Bronchial epithelial cell (primary cell): ENCODE measurements at places on chromosomes 2 and 18. TPM values are rescaled to one million over a fixed set of nuclear protein-coding genes. Genes with fewer than 3 reads are reported as not detected.

The HES6 gene
- total RNA-seq = 36.1 and 44.3 TPM in 2 replicates

The GATA6 gene
- 2.9 and 3.1 TPM in 2 replicates for total RNA-seq

DNA sequence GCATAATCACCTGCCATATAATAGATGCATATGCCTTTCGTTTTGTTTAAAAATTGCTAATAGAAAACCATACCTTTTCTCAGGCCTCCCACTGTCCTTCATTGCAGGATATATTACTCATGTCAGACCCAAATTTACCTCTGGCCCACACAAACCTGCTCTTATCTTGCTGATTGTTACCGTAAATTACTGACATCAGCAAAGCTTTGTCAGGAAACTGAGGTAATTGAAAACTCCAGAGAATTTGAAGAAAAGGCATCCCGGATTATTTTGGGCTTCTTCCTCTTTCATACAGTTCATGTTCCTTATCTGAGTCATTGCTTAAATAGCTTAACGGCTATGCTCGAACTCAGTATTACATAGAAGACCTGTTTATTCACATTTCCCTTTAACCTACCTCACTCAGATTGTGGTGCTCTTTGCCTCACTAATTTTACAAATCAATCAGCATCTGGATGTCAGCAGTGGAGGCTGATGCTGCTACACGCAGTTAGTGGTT, 145.7 kb downstream of the ZEB2 start:
- no peak for DNase-seq

GRCh38 chr2:40579247-40579646, 127.4 kb upstream of the SLC8A1 start:
- peak; percentile 8 for DNase-seq

- DNase-seq = peak; percentile 94
These were observed 238.8 kb downstream of the IKZF2 start for GRCh38 chr2:212912445-212913103.

DNA sequence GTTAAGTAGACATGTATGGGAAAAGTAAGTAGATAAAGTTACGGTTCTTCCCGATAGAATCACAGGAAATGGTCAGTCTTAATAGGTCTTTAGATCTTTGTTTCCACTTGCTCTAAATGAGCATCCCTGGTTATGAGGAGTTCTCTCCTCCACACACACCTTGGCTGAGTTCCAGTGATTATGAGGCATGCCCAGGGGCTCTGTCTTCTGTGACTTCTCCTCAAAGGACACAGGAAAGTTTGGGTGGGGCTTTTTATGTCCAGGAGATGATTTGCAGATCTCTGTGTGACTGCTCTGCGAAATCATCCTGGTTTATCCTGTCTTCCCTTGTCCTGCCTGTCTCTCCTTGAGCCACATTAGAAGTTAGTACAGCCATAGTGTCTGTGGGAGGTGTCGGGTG, 83.9 kb upstream of the EML6 start:
- DNase-seq = no peak

- no peak for DNase-seq
These were observed 164.3 kb upstream of the ARL4C start for GRCh38 chr2:234661175-234661574.

DNA sequence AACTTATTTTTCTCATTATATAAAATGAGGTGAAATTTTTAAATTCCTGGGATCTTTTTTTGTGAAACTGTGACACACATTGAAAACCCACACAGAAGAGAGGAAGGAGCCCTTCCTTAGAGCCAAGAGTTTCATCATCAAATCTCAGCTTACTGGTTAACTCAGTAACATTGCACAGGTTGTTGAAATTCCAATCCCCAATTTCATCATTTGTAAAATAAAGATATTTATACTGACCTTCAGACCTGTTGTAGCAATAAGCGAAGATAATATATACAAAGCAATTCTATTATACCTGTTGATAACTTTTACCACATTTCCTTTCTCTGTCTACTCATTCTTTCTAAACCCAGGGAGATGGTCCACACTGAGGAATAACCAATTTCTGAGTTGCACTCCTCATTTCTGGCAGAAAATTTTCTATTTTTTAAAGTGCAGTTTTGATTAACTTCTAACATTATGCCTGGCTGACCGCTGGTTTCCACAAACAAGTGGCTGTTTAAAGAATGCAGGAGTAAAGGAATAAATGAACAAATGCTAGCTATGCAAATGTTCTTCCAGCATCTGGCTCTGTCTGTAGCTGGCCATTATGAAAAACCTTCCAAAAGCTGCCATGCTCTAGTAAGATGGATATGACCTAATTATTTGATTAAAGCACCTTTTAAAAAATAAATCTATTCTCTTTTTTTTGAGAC, 105.7 kb upstream of the LINC00305 start:
- DNase-seq = no peak

DNA sequence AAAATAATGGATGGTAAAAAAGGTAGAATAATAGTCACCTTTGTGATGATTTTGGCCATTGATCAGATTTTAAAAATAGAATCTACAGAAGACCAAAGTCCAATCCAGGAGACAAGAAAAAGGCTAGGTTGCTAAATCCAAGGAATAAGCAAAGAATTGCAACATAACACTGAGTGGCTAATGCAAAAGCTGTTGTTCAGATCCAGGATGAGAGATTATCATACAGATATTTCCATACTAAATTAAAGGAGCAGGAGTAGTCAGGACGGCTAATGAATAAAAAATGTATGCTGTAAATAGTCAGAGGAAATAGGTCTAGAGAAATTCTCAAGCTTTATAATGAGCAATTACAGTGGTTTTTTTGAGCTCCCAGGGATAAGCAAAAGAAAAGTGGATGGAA, 745.9 kb upstream of the ACVR2A start:
- no peak for DNase-seq
